AG09309 (cell line): ENCODE measurements at places on chromosomes 5 and 9.

- no peak for DNase-seq
Observed at GRCh38 chr5:2658447-2658846, 93.0 kb downstream of the IRX2 start.

DNA sequence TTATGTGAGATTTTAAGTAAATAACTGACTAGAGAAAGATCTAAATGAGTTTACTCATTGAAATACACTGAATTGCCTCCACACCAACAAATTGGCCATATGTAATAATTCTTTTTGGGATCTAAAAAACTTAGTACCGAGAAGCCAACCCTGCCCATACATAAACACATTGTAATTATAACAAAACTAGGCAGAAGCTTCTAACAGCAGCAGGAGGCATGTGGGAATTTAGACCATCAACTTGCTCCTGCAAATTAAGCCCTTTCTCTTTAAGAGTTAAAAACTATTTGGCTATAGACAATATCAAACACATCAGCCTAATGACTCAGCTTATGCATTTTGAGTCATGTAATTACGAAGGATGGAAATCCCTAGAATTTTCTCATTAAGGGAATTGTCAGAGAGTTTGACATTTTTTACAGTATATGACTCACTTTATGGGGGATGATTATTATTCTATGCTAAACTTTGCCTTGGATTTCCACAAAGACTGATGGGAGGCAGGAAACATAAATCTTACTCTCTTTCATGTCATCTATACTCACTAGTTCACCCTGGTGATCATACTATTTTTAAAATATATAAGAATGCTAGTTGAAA, 1.0 kb downstream of the IL7R start:
- peak; percentile 75 for DNase-seq

GRCh38 chr5:57859626-57860025, 377.0 kb upstream of the ACTBL2 start:
- DNase-seq = no peak

DNA sequence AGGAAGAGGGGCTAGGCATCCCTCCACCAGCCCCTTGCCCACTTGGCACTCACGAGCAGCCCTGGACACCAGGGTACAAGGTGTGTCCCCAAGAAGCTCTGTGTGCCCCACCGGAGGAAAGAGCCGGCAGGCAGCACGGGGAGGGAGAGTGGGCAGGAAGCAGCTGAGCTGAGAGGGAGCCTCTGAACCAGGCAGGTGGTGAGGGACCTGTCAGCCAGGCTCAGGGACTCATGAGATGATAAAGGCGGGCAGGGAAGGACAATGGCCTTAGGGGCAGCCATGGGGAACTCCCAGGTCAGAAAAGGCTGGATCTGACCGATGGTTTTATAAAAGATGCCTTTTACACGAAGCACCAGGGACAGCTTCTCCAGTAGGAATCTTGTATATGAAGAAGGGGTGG, 112.0 kb downstream of the VAV2 start:
- no peak for DNase-seq

- peak; percentile 97 for DNase-seq
Observed at GRCh38 chr9:130780865-130781504, 54.1 kb upstream of the ABL1 start.

- no peak for DNase-seq
Observed at GRCh38 chr5:2214910-2215590, 332.3 kb upstream of the IRX4 start.

- no peak for DNase-seq
Observed at GRCh38 chr9:92254381-92255337, 38.8 kb downstream of the IARS1 start.

DNA sequence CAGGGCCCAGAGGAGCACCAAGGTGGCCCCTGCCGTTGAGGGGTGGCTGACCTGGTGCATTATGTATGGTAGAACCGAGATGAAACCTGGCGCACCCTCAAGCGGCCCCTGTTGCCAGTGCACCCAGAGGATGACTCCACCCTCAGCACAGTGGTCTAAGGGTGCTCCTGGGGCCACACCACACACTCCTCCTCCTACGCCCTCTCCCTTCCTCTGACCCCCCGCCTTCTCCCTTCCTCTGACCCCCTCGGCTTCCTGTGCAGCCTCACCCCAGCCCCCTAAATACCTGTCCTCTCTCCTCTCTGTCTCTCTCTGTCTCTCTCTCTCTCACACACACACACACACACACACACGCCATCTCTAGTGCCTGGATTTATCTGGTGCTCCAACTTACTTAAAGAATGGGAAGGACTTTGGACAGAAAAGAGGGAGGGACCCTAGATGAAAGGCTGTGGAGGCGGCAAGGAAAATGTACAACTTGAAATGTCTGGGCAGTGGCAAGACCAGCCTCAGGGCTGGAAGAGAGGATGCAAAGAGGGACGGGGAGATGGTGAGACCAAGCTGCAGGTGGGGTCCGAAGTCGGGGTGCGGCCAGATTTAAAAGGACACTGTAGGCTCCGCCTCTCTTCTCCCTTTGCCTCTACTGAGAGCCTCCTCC, 18.2 kb upstream of the SLC30A5 start:
- no peak for DNase-seq

- no peak for DNase-seq
Observed at GRCh38 chr5:88488130-88488529, 219.5 kb upstream of the TMEM161B start.
